A549 treated with dexamethasone at 1 μM for 4 hours (cell line): ENCODE measurements at places on chromosomes 7 and 10. TPM values are rescaled to one million over a fixed set of nuclear protein-coding genes. Genes with fewer than 3 reads are reported as not detected.

Gene CPXM2
- total RNA-seq: not detected in 5 replicates

Gene ATE1
- total RNA-seq: 16.6 to 24.5 TPM (median 21.8 TPM) in 5 replicates

Gene IDI2
- total RNA-seq: 0.07 TPM in 1 of 5 replicates, not detected in the others

Gene RRP12
- 48.0 to 60.9 TPM (median 57.2 TPM) in 5 replicates for total RNA-seq

Gene RPA3
- total RNA-seq: 69.5 to 97.6 TPM (median 76.1 TPM) in 5 replicates

Gene CPEB3
- 0.30 to 0.51 TPM (median 0.34 TPM) in 5 replicates for total RNA-seq

Gene TAC1
- 0.11 to 0.34 TPM (median 0.11 TPM) in 3 of 5 replicates, not detected in the others for total RNA-seq

Gene ANKRD16
- total RNA-seq: 7.9 to 10.5 TPM (median 9.9 TPM) in 5 replicates

Gene ZNF503
- total RNA-seq: 5.3 to 9.1 TPM (median 8.4 TPM) in 5 replicates

Gene OR6V1
- not detected in 5 replicates for total RNA-seq

Gene VKORC1L1
- total RNA-seq: 23.1 to 36.1 TPM (median 30.5 TPM) in 5 replicates

Gene ARHGAP22
- total RNA-seq: 3.1 to 4.3 TPM (median 3.5 TPM) in 5 replicates

Gene CYP3A4
- 0.05 to 0.14 TPM (median 0.08 TPM) in 4 of 5 replicates, not detected in the other for total RNA-seq

Gene PTF1A
- total RNA-seq: not detected in 5 replicates

Gene MMD2
- total RNA-seq: not detected in 5 replicates
